Fibroblast of skin of abdomen (primary cell): ENCODE measurements at places on chromosomes 6 and 20.

- DNase-seq: no peak
These were observed 1.2 kb upstream of the ZNF76 start for GRCh38 chr6:35258336-35258735.

- DNase-seq: no peak
These were observed 2.4 kb downstream of the ADA start for GRCh38 chr20:44649126-44649525.

DNA sequence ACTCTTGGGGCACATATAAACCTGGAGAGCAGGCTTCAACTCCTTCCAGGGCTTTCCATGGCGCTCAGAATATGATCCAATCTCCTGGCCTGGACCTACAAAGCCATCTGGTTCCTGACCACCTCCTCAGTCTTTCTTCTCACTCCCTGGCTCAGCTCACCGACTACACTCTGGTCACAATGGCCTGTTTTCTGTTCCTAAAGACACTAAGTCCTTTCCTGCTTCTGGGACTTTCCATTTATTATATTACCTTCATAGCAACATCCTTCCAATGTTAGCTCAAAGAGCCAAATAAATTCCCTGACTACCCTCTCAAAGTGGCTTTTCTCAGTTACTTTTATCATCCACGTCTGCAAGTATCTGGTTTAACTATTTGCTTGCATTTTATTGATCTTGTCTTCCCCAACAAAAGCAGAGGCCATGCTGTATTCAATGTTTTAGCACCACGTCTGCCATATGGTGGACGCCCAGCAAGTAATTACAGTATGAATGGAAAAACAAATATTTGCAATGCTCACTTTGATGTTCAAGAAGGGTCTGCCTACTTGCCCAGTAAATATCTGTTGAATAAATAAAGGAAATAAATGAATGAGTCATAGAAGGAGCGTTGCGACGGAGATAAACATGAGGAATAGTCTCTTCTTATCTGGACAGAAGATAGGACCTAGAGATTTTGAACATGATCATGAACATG is 328.4 kb downstream of the ESR1 start:
- DNase-seq: no peak

DNA sequence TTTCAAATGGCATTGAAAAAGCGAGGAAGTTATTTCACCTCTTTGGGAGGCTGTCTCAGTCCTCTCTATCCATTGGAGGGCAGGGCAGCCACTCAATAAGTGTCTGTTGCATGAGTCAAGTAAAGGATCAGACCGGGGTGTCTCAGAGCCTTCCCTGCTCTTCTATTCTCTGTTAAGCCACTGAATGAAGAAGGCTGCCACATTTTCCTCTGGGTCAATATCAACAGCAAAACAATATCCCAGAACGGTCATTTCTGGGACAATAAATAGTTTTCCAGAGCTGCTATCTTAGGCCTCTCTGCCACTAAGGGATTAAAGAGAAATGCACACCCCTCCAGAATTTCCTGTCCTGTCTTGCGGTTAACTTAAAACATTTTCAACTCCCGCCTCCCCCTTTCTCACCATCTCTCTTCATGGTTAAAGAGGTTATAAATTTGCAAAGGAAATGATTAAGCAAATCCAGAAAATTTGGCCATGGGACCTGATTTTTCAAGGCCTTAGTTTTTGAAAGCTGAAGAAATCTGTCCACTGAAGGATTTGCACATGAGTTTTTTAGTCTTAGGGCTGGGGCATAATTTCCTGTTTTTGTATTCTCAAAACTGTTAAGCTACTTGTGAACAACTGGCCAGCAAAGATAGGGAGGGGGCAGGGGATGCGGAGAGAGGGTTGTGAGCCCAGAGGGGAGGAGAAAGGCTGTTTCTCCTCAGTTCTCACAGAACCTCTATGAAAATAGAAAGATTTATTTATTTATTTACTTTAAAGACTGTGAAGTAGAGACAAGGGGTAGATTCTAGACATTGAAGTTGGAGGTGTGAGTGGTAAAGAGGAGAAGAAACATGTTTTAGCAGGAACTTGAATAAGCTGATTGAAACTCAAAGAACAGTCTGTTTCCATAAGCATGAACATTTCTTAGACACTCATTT is 135.7 kb downstream of the BCAS1 start:
- DNase-seq: peak; percentile 92

- DNase-seq: no peak
These were observed 14.2 kb upstream of the NPBWR2 start for GRCh38 chr20:64121586-64121985.

- DNase-seq: no peak
These were observed 815.5 kb downstream of the DHX35 start for GRCh38 chr20:39777610-39778009.

- DNase-seq: peak; percentile 50
These were observed 6.9 kb downstream of the ZMYND8 start for GRCh38 chr20:47349365-47350180.

GRCh38 chr6:37988127-37988526 is 168.6 kb downstream of the ZFAND3 start:
- DNase-seq: peak; percentile 43

- DNase-seq: peak; percentile 23
These were observed 5.2 kb downstream of the NAPB start for GRCh38 chr20:23415959-23416583.

DNA sequence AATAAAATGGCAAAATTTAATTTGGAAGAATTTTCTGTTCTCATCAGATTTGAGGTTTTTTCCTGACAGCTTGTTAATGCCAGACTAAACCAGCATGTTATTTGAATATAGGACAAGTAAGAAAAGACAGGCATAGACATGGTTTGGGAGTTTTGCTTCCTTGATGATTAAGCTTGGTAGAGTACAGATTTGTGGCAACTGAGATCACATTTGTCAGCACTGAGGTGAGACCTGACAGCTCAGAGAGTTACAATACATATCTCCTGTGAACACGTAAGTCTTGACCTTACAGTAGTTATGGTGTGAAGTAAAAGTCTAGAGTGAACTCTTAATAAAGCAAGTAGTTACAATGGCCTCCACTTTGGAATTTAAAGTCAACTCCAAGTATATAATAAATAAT is 34.5 kb downstream of the CENPW start:
- DNase-seq: no peak

DNA sequence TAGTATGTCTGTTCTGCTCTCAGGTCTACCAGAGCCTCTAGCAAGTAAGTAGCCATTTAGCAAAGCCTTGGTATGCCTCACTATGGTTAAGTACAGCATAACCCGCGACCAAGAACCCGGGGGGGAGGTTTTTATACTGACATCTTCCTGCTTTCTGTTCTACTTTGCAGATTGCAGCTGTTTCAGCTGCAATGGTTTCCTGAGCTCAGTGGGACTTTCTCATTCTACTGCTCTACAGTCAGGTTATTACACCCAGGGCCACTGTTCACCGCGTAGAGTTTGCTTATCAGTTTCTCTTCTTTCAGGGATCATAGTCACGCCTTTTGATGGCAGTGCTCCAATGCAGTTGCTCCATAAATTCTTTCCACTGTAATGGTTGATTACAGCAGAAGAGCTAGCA is 631.3 kb downstream of the TFAP2A start:
- DNase-seq: no peak

- DNase-seq: no peak
These were observed 842.1 kb upstream of the ADGRB3 start for GRCh38 chr6:67792996-67793395.

DNA sequence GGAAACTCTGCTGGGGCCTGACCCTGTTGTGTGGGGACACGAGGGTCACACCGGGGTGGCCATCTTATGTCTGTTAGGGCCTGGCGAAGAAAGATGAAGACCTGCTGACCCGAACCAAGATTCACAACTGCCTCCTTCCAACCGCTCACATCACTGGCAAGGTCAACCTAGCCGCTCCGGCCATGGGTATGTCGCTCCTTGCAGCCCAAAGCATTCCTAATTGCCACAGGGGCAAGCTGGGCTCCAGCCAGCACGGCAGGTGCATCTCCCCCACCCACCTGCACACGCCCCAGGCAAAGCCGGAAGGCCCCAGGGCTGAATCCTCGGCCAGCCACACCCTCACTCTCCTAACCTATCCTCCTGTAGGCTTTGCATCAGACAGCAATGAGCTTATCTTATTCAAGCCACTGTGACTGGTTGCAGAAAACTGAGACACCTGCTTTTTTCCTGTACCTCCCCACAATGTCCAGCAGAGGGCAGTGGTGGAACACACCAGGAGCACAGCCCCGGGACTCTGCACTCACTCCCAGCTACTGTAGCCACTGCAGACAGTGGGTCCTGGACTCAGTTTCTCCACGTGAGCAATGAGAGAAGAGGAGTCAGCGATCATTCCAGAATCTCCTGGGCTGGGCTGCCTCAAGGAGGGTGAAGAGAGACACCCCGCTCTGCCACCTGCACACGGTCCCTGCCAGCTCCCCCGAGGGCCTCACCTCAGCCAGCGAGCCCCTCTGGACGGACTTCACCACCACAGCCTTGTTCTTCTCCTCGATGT is 170.2 kb downstream of the PREX1 start:
- DNase-seq: peak; percentile 69

DNA sequence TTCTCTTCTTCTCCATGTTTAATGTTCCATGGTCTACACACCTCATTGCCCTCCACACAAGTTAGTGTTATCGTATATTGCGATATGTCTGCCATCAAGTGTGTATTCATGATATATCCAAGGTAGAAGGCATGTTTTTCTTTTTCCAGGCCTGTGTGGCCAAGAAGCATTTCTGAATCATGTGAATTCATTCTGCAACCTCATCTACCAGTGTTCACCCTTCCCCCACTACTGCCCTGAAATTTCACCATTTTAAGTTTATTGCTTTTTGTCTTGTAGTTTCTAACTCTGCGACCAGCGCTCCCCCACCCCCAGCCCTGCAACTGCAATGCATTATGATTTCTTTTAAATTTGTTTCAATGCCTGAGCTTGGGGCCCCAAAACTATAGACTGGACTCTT is 618.0 kb upstream of the FLRT3 start:
- DNase-seq: peak; percentile 17

- no peak for DNase-seq
These were observed 43.2 kb upstream of the PKIB start for GRCh38 chr6:122567034-122567433.

- peak; percentile 92 for DNase-seq
These were observed 20.0 kb upstream of the GSTA3 start for GRCh38 chr6:52929321-52930164.

DNA sequence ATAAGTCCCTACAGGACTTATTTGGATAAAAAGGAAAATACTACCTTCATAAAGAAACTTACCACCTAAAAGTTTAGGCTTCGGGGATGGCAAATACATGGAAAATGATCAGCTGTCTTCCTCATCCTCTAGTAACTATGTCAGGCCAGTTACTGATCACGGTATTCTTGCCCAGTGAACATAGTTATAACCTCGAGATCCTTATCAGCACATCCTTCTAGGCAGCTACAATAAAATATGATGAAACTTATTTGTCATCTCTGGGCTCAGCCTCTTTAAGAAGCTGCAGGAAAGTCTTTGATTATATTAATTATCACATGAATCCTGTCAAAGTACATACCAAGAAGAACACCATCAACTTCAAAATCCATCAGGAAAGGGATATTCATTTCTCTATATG is 41.8 kb downstream of the SF3B5 start:
- DNase-seq: no peak

DNA sequence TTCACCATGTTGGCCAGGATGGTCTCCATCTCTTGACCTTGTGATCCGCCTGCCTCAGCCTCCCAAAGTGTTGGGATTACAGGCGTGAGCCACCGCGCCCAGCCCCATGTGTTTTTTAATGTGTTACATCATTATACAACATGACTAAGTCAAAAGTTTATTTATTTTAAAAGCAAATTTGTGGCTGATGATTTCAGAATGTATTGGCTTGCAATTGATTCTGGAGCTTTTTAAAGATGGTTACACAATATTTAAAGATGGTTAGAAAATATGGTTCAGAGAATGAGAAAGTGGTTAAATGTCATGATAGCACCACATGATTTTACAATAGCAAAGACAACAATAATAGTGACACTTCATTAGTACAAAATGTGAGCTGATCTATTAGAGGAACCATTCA is 80.5 kb downstream of the SASH1 start:
- DNase-seq: no peak

DNA sequence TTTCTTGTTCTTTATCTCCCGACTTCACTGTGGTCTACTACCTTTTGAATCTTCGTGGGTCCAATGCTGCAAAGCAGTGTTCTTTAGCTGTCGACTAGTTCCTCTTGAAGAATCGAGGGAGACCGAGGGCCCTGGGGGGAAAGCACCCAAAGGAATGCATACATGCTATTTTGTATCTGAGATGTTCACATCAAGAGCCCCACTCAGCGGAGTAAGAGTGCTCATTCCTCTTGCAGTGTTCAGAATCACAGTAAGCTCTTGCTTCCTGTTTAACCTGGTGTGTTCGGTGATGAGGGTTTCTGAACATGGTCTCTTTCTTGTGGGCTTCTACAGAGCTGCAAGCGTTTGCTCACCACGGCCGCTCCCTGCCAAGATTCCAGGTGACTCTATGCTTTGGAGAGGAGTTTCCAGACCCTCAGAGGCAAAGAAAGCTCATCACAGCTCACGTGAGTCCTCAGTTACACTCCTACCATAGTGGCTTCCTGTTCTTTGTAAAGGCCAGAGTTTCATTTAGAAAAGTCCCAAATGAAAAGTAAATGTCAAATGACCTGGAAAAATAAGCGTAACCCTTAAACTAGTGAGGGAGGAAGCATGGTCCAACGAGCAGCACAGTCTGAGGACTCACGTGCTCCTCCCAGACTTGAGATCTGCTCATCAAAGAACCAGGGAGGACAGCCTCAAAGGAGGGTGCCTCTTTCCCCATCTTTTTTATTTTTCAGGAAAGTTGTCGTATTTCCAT is 13.3 kb downstream of the IRF4 start:
- no peak for DNase-seq

GRCh38 chr6:95230071-95230740 is 347.1 kb upstream of the MANEA start:
- DNase-seq: peak; percentile 26

- no peak for DNase-seq
These were observed 42.8 kb upstream of the FAM135A start for GRCh38 chr6:70370496-70370895.

DNA sequence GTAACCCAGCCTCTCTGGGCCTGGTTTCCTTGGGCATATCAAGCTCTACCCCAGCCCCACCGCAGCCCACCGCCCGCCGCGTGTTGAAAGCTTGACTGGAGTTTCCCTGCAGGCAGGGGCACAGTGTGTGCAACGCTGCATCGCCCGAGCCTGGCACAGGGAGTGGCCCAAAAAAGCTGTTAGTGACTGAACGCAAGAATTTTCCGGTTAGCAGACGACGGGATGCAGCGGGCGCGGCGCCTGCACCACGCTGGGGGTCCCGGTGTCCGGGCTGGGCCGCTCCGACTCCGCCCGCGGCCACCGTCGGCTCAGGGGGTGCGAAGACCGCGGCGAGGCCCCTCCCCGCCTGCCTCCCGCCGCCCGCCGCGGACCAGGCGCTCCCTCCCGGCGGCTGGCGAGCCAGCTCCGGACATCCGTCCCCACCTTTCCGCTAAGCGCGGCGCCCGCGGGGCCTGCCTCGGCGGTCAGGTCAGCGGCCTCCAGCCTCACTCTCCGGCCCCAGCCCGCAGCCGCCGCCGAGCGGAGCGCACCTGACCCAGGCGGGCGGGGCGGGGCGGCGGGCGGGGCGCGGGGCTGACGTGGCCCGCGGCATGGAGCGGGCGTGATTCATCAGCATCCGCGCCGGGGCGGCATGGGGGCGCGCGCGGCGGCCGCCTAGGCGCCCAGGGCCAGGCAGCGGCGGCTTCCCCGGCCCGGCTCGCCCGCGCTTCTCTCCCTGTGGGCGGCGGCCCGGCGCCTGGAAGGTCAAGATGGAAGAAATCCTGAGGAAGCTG is at the start of gene ARFGEF3:
TSS of gene ARFGEF3 (plus strand) at position 602 of the 773 bp plus-strand sequence. CDS start at position 750, 148 bp downstream.
- DNase-seq: peak; percentile 21
